ENCODE measurements at places on chromosomes 5 and 9.

DNA sequence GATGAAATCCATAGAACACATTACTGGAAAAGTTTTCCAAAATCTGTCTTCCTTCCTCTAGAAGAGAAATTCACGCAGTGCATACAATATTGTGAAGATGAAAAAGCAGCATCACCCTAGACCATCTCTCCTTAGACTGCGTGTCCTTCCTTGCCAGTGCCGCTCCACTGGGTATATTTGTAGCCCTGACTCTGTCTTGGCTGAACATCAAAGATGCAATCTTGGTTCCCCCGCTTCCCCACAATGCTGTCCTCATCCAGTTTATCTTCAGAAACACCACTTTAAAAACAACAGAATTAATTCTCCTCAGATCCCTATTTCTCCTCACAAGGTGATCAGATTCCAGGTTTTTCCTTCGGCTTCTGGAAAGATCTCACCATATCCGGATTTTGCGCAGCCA, 53.9 kb downstream of the ROR2 start:
- DNase-seq: no peak

DNA sequence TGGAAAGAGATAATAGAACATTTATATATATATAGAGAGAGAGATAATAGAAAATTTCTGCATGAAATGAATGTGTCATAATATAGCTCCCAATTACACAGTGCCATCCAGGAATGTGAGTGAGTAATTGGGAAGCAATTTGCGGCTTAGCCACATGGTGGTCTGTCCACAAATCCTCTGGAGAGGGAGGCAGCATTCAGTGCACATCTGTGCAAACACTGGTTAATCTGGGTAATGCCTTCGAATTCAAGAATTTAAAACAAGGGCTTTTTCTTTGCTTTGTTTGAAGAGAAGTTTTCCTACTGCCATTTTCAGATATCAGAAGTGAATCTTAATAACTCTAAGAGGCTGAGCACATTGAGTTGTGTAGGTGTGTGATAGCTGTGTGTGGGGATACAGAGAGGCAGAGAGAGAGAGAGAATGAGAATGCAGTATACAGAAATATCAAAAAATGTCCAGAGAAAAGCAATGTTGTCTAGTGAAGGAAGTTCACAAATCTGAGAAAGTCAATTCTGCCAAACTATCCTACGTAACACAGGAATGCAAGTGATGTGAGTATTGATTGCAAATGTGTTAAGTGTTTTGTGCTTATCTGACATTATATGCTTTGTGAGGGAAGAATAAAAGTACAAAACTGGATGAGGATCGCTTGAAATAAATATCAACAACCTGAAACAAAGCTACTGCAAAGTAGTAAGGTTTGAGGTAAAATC, 134.6 kb downstream of the EDIL3 start:
- no peak for DNase-seq

DNA sequence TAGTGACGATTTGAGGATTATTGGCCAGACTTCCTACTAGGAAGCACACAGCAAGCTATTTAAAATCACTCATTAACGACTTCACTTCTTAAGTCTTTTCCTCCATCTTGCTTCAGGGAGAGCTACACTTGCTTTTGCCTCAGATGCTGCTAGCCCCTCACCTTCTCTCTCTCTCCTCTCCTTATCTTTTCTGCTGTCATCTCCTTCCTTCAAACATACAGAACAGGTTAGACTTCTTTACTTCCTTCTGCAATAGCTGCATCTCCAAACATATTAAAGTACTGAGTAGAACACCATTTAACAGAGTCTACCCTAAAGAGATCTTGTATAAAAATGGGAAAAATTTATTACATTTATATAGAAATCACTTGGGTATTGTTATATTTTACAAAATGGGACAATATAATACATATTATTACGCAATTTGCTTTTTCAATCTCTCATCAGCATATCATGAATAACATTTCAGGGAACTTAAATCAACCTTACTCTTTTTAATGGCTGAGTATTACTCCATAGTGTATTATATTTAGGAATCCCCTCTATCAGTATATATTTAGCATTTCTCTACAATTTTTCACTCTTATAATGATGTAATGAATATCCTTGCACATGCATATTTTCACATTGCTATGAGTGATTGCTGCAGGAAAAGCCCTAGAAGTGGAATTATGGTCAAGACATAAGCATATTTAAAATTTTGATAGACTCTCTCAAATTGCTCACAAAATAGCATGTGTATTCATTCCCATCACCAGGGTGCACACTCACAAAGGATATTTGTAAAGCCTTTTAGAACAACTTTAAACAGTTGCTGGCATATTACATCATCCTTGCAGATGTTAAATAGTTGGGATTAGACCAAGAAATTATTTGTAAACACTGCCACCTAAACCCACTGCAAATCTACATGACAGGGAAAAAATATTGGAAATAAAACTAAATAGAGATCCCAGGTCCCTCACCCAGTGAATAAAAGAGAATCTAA, 164.5 kb upstream of the NFIB start:
- DNase-seq: no peak

GRCh38 chr9:3342159-3342777, 183.5 kb downstream of the RFX3 start:
- DNase-seq: no peak

DNA sequence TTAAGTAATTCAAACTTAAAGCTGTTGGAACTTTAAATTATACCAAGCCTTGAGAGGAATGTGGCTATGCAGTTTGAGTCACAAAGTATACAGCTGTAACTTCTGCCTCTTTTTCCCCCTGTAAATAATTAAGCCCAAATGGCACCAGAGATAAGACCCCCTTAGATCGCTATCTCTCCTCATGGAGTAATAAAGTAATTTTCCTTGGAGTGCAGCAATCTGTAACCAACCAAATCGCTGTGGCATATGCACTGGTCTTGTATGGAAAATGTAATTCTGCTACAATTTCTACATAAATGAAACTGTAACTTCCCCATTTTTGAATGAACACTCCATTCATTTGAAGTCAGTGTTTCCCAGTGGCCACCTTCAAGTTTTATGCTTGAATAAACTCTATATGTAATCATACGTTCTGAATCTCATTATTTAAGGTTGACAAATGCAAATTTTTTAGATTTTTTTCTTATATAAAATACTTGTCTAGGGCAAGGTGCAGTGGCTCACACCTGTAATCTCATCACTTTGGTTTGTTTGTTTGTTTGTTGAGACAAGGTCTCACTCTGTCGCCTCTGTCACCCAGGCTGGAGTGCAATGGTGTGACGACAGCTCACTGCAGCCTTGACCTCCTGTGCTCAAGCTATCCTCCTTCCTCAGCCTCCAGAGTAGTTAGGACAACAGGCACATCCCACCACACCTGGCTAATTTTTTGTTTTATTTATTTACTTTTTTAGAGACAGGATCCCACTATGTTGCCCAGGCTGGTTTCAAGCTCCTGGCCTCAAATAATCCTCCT, 12.3 kb downstream of the SUSD1 start:
- DNase-seq: no peak
